ENCODE measurements at places on chromosomes 12 and 14.
A peak's percentile ranks its signal among the peaks of the same experiment; 100 is the strongest.

GRCh38 chr12:119019166-119019565 lies 37.8 kb downstream of the SRRM4 start:
- DNase-seq = no peak

GRCh38 chr14:101108579-101109346 lies 205.2 kb upstream of the RTL1 start:
- DNase-seq = no peak

DNA sequence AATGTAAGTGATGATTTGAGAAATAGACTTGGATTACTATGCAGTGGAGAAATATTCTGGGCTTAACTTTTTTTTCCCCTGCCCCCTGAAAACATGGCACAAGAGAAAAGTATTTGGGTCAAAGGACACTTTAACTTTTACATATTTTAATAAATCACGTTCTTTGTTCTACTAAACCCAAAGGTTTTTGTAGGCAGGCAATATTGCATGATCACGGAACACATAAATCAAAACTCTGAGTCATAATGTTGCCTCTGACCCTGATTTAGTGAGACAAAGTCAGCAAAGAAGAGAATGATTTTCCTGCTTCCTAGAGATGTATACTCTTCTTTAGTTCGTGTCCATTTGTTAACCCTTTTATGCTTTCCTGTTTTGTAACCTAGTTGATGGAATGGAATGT lies 38.0 kb downstream of the ABCD2 start:
- DNase-seq = no peak

GRCh38 chr14:68733086-68733914 lies 59.6 kb downstream of the ZFP36L1 start:
- DNase-seq = peak; percentile 80

- no peak for DNase-seq
Measured at GRCh38 chr14:106120101-106120500, 593.7 kb downstream of the TMEM121 start.

DNA sequence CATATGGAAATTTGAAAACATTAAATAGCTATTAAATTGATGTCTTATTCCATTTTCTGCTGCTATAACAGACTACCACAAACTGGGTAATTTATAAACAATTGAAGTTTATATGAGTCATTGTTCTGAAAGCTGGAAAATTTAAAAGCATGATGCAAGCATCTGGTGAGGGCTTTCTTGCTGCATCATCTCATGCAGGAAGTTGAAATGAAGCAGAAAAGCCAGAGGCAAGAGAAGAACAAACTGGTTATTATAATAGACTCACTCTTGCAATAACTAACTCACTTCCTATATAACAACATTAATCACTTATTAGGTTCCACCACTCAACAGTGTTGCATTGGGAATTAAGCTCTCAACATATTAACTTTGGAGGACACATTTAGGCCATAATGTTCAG lies 1277.4 kb downstream of the LRFN5 start:
- peak; percentile 54 for DNase-seq

- DNase-seq = no peak
Measured at GRCh38 chr12:57048423-57049118, 1.4 kb downstream of the MYO1A start.

GRCh38 chr12:128595609-128596008 lies 228.1 kb downstream of the SLC15A4 start:
- DNase-seq = no peak

DNA sequence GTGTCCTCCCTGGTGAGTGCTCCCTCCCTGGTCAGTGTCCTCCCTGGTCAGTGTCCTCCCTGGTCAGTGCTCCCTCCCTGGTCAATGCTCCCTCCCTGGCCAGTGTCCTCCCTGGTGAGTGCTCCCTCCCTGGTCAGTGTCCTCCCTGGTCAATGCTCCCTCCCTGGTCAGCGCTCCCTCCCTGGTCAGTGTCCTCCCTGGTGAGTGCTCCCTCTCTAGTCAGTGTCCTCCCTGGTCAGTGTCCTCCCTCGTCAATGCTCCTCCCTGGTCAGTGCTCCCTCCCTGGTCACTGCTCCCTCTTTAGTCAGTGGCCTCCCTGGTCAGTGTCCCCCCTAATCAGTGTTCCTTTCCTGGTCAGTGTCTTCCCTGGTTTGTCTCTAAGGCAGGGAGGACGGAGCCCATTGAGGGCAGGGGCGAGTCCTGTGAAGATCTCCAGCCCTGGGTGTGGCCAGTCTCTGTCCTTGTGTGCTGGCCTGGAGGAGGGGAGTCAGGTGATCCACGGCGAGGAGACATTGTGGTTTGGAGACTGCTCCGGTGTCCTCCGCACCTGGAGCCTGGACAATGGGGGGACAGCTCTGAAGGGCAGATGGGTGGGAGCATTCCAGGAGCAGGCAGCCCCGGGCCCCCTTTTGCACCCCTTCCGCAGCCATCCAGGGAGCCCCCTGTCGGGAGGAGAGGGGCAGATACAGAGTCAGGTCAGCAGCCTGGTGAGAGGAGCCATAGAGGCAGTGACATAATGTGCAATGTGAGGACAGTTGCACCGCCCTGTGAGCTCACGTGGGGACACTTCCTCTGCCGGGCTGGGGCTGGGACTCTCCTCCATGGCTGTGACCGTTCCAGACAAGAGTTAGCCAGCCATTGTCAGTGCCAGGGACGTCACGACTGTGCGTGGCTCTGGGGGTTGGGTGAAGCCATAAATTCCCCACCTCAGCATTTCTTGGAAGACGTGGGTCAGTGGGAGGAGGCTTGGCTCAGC lies 93.4 kb downstream of the ADGRD1 start:
- DNase-seq = peak; percentile 1

DNA sequence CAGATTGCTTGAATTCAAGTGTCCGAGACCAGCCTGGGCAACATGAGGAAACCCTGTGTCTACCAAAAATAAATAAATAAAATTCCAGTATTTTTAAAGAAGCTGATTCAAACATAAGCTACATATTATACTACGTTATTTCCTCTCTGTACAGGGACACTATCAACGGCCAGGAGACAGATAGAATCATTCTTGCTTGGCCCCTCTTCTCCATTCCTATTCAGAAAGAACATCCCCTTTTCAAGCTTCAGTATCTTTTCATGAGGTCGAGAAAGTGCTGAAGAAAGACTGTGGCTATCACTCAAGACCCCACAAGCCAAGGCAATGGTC lies 314 bp upstream of the DHRS7 start:
- DNase-seq = no peak

DNA sequence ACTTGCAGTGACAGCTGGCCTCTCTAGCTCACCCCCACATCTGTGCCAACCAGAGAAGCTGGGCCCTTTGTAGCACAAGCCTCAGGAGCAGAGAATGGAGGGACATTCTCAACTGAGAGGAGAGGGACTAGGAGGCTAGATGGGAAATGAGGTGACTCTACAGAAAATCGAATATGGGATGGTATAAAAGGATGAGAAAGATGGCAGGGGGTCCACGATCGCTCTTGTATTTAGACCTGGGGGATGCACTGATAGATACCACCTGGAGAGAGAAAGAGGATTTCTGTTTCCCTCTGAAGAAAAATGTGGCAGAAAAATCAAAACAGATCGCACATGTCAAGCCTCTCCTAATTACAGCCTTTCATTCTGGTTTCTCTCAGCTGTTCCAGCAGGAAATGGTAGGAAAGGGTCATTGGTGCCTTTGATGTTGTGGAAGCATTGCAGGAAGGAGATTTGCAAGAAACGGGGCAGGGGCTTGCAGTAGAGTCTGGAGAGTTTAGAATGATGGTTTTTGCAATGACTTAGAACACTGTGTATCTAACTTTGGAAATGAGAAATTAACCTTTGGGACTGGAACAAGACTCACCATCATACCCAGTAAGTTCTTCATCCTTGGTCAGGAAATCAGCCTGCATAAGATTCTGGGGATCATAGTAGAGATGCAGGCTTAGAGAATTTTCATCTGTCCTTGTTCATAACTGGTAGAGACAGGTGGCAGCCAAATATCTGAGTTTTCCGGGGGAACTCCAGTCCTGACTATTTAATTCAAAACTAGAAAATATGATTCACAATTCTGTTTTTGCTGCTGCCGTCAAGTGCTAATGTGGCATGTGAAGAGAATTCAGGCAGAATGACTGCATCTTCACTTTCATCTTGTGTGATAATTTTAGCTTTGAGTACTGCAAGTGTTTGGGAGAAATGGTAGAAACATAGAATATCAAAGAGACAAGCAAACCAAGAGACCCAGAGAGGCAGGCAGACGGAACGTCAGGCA lies 98.8 kb downstream of the DAD1 start:
- DNase-seq = no peak

GRCh38 chr12:27555925-27556778 lies 32.1 kb downstream of the PPFIBP1 start:
- DNase-seq = no peak

- no peak for DNase-seq
Measured at GRCh38 chr14:30221546-30221945, 293.9 kb upstream of the PRKD1 start.

DNA sequence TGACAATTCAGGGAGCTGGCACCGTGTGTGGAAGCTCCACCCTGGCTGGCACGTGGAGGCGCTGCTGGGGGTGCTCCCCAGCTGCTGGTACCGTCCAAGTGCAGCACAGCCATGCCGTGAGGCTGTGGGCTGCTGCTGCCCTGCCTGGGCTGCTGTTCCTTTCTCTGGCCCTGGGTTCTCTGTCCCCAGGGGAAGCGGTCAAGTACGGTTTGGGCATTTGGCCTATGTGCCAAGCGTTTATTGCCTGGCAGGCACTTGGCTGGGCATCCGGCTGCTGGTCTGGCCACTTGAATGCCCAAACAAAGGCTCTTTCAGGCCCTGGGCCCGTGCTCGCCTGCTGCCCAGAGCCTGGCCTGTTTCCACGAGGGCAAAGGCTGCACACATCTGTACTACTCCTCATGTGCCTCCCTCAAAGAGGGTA lies 39.6 kb downstream of the RHOF start:
- no peak for DNase-seq

All from HL-60 (cell line).